Psoas muscle (tissue), 8 donors: ENCODE measurements at places on chromosomes 4 and X.

DNA sequence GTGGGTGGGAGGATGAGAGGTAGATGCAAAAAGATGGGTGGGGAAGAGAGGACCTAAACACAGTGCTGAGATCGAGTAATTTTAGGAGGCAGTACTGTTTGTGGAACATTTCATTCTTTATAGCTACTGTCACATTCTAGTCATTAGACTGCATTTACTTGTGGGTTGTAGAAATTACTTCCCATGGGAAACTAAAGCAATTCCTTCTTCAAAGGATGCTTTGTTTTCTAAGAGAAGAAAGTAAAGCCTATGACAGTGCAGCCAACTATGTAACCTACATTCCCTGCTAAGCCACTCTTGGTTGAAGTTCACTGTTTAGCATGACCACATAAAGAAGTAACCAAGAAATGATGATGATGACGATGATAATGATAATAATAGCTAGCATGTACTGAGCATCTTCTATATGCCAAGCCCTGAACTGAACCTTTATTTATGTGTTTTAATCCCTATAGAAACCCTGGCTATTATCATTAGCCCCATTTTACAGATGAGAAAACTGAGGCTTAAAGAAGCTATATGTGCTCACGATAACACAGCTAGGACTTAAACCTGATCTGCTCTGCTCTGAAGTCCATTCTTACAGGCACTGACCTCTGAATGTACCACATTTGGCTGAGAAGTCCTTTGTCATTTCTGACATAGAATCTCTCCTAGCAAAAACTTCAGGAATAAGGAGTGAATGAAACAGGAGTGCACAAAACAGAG lies 114.5 kb upstream of the KIT start:
- H3K27me3 ChIP-seq = no peaks in the 10 kb centered on the region
- H3K27ac ChIP-seq = no peak overlapping the region
- DNase-seq = no peak
- H3K4me3 ChIP-seq = no peak overlapping the region
- no peaks in the 10 kb centered on the region for H3K4me1 ChIP-seq
- H3K36me3 ChIP-seq = no peaks in the 10 kb centered on the region

DNA sequence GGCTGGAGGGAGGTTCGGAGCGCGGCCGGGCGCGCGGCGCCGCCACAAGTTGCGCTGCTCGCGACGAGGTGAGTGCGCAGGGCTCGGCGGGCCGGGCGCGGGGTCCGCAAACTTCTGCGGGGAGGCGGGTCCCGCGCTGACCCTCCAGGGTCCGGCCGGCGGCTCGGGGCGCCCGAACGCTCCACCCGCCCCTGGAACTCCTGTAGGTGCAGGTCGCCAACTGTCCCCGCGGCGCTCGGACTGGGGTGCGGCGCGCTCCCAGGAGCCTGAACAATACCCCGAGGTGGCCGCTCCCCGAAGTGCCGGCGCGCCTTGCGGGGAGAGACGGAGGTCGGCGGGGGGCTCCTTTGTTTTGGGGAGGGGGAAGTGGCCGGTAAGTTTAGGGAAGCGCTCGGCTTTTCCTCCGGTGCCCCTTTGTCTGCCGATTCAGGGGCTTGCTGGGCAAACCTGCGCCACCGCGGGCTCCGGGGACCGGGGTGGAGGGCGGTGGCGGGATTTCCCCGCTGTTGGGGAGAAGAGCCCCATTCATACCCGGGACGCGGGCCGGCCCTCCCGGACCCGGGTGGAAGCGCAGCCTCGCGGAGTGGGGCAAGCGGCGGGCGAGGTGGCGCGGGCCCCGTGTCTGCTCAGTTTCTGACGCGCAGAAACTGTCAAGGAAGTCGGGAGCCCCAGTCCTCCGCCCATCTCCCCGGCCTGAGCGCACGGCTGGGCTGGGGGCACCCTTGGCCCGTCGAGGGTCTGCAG lies 694 bp downstream of the TBL1X start:
- peak; percentile 31 for DNase-seq
- H3K36me3 ChIP-seq = no peaks in the 10 kb centered on the region
- peak overlapping the region; percentile 73 for H3K27ac ChIP-seq
- H3K4me3 ChIP-seq = peak overlapping the region; percentile 80
- H3K4me1 ChIP-seq = peaks cover 9% of the 10 kb centered on the region

GRCh38 chr4:41792166-41792565 lies 43.6 kb upstream of the PHOX2B start:
- DNase-seq = no peak
- H3K27ac ChIP-seq = no peak overlapping the region
- peaks cover 2% of the 10 kb centered on the region for H3K27me3 ChIP-seq
- no peaks in the 10 kb centered on the region for H3K36me3 ChIP-seq
- H3K4me1 ChIP-seq = no peaks in the 10 kb centered on the region
- H3K4me3 ChIP-seq = no peak overlapping the region

GRCh38 chr4:52627876-52628275 lies 31.2 kb downstream of the USP46 start:
- peak; percentile 15 for DNase-seq
- no peak overlapping the region for H3K4me3 ChIP-seq
- H3K36me3 ChIP-seq = no peaks in the 10 kb centered on the region
- peaks cover 21% of the 10 kb centered on the region for H3K4me1 ChIP-seq
- H3K27ac ChIP-seq = no peak overlapping the region
- no peaks in the 10 kb centered on the region for H3K27me3 ChIP-seq

GRCh38 chrX:100609591-100609990 lies 24.9 kb downstream of the TNMD start:
- H3K27ac ChIP-seq = no peak overlapping the region
- H3K27me3 ChIP-seq = no peaks in the 10 kb centered on the region
- H3K4me1 ChIP-seq = no peaks in the 10 kb centered on the region
- H3K36me3 ChIP-seq = no peaks in the 10 kb centered on the region
- DNase-seq = no peak

GRCh38 chr4:41647383-41647782 lies 101.1 kb downstream of the PHOX2B start:
- no peaks in the 10 kb centered on the region for H3K4me1 ChIP-seq
- no peak overlapping the region for H3K27ac ChIP-seq
- peaks cover 4% of the 10 kb centered on the region for H3K36me3 ChIP-seq
- no peak for DNase-seq

DNA sequence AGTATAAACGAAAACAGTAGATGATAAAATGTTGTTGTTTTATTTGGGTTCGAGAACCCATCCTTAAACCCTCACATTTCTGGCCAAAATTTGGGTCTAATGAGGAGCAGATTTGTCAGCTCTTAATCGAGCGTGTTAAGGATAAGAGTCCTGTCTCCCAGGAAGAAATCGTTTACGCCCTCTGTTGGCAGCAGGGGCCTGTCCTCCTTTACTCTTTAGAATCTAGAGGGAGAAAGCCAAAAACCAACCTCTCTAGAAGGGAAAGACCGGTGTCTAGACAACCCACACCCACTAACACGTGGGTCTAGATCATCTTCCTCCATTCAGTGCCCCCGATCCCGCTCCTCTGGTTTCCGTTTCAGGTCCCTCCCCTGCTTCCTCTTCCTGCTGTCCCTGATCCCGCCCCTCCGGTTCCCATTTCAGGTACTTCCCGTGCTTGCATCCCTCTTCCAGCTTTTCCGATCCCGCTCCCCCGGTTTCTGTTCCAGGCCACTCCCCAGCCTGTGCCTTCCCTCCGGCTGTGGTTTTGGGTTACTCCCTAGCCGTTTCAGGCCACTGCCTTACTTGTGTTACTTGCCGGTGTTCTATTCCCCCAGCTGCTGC lies 339.1 kb downstream of the PAPSS1 start:
- no peak overlapping the region for H3K27ac ChIP-seq
- H3K36me3 ChIP-seq = no peaks in the 10 kb centered on the region
- H3K4me1 ChIP-seq = no peaks in the 10 kb centered on the region
- no peaks in the 10 kb centered on the region for H3K27me3 ChIP-seq

- no peaks in the 10 kb centered on the region for H3K27me3 ChIP-seq
- H3K36me3 ChIP-seq = no peaks in the 10 kb centered on the region
- H3K4me3 ChIP-seq = no peak overlapping the region
- H3K27ac ChIP-seq = no peak overlapping the region
Measured at GRCh38 chrX:1527457-1527856, 9.5 kb downstream of the P2RY8 start.

GRCh38 chr4:138230048-138230447 lies 12.1 kb downstream of the SLC7A11 start:
- H3K27ac ChIP-seq = no peak overlapping the region
- H3K4me3 ChIP-seq = no peak overlapping the region
- H3K36me3 ChIP-seq = no peaks in the 10 kb centered on the region
- DNase-seq = no peak
- H3K4me1 ChIP-seq = no peaks in the 10 kb centered on the region

DNA sequence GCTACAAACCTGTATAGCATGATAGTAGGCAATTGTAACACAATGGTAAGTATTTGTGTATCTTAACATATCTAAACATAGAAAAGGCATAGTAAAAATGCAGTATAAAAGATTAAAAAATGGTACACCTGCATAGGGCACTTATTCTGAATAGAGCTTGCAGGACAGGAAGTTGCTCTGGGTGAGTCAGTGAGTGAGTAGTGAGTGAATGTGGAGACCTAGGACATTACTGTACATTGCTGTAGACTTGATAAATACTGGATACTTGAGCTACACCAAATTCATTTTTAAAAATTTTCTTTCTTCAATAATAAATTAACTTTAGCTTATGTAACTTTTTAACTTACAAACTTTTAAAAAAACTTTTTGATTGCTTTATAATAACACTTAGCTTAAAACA lies 68.2 kb upstream of the MAML3 start:
- no peak overlapping the region for H3K27ac ChIP-seq
- H3K27me3 ChIP-seq = no peaks in the 10 kb centered on the region
- no peaks in the 10 kb centered on the region for H3K4me1 ChIP-seq
- no peaks in the 10 kb centered on the region for H3K36me3 ChIP-seq
- DNase-seq = no peak
- no peak overlapping the region for H3K4me3 ChIP-seq

DNA sequence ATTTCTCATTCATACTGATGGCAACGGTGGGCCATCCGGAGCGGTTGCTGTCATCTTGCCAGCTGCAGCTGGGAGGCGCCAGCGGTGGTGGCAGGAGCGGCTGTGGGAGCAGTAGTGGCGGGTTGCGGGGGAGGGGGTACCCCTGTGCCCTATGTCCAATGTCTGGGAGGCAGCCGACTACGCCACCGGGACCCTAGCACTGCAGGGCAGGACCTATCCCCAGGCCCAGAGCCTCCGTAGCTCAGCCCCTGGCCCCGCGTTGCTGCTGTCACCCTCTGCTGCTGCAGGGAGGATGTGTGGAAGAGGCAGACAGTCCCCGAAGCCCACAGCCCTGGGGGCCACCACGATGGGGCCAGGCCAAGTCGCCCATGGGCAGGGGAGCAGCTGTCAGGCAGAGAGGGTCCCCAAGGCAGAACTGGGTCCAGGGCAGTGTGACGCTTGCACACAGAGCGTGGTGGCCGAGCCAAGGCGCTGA lies 10.0 kb upstream of the SPP1 start:
- no peaks in the 10 kb centered on the region for H3K27me3 ChIP-seq
- H3K4me1 ChIP-seq = no peaks in the 10 kb centered on the region
- H3K27ac ChIP-seq = no peak overlapping the region
- H3K36me3 ChIP-seq = no peaks in the 10 kb centered on the region

- H3K27ac ChIP-seq = no peak overlapping the region
- no peaks in the 10 kb centered on the region for H3K4me1 ChIP-seq
- no peaks in the 10 kb centered on the region for H3K27me3 ChIP-seq
- DNase-seq = no peak
- no peak overlapping the region for H3K4me3 ChIP-seq
Measured at GRCh38 chr4:2076908-2077536, 17.9 kb downstream of the NAT8L start.

DNA sequence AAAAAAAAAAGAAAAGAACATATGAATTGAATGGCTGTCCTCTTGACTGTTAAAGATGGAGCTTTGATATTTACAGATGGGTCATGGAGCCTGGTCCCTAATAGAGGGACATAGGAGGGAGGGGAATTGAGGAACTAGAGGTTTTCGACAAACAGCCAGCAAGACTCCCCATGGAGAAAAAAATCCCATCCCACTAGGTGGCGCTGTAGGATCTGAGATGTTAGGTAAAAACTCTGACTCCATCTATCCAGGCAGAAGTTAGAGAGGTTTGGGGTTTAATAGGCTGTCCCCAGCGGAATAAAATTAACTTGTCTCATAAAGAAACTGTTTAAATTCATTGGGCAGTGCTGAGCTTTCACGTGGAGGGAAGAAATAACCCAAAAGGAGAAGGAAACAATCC lies 45.9 kb downstream of the HMGB2 start:
- no peaks in the 10 kb centered on the region for H3K4me1 ChIP-seq
- DNase-seq = no peak
- no peak overlapping the region for H3K27ac ChIP-seq
- no peaks in the 10 kb centered on the region for H3K27me3 ChIP-seq
- H3K4me3 ChIP-seq = no peak overlapping the region

- H3K27me3 ChIP-seq = no peaks in the 10 kb centered on the region
- H3K4me3 ChIP-seq = peak overlapping the region; percentile 97
- peaks cover 18% of the 10 kb centered on the region for H3K4me1 ChIP-seq
- H3K36me3 ChIP-seq = no peaks in the 10 kb centered on the region
- H3K27ac ChIP-seq = peak overlapping the region; percentile 96
Measured at GRCh38 chr4:55547918-55548317, 1.2 kb upstream of the CLOCK start.

GRCh38 chrX:103073467-103073866 lies 9.5 kb upstream of the BEX1 start:
- H3K4me1 ChIP-seq = no peaks in the 10 kb centered on the region
- DNase-seq = no peak
- no peak overlapping the region for H3K27ac ChIP-seq

- H3K27me3 ChIP-seq = no peaks in the 10 kb centered on the region
- H3K4me1 ChIP-seq = no peaks in the 10 kb centered on the region
- H3K27ac ChIP-seq = no peak overlapping the region
- H3K4me3 ChIP-seq = no peak overlapping the region
- no peaks in the 10 kb centered on the region for H3K36me3 ChIP-seq
Measured at GRCh38 chr4:79042079-79042674, 102.9 kb upstream of the PAQR3 start.

GRCh38 chr4:123671636-123672404 lies 275.2 kb downstream of the SPRY1 start:
- H3K4me3 ChIP-seq = peak overlapping the region; percentile 12
- H3K27me3 ChIP-seq = no peaks in the 10 kb centered on the region
- H3K27ac ChIP-seq = no peak overlapping the region
- peaks cover 14% of the 10 kb centered on the region for H3K4me1 ChIP-seq

DNA sequence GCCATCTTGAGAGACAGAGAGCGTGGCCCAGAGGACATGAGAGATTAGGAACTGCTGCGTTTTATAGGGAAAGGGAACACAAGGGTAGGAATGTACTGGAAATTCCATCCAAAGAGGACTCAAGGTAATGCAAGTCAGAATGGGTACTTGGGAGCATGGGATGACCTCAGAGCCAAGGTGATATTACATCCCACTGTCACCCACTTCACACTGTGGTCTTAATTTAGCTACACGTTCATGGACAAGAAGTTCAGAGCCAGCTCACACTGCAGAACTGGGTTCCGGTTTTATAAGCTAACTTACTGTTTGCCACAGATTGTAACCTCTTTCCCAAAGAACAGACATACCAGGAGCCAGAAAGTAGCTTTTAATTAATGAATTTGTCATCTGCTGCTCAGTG lies 244.7 kb downstream of the CBR4 start:
- H3K4me1 ChIP-seq = peaks cover 10% of the 10 kb centered on the region
- no peak overlapping the region for H3K4me3 ChIP-seq
- H3K36me3 ChIP-seq = no peaks in the 10 kb centered on the region

- H3K36me3 ChIP-seq = no peaks in the 10 kb centered on the region
- H3K27me3 ChIP-seq = no peaks in the 10 kb centered on the region
- H3K4me3 ChIP-seq = no peak overlapping the region
- H3K4me1 ChIP-seq = no peaks in the 10 kb centered on the region
- H3K27ac ChIP-seq = no peak overlapping the region
- no peak for DNase-seq
Measured at GRCh38 chrX:134985479-134985878, 5.3 kb upstream of the SMIM10 start.

- H3K4me3 ChIP-seq = peak overlapping the region; percentile 59
- no peaks in the 10 kb centered on the region for H3K4me1 ChIP-seq
- H3K36me3 ChIP-seq = no peaks in the 10 kb centered on the region
- H3K27me3 ChIP-seq = no peaks in the 10 kb centered on the region
Measured at GRCh38 chrX:40266490-40267333, 169.0 kb upstream of the BCOR start.
